ENCODE measurements at places on chromosomes 4 and X.

- DNase-seq, result no peak
Observed at GRCh38 chrX:13374364-13374763, 54.5 kb upstream of the ATXN3L start.

DNA sequence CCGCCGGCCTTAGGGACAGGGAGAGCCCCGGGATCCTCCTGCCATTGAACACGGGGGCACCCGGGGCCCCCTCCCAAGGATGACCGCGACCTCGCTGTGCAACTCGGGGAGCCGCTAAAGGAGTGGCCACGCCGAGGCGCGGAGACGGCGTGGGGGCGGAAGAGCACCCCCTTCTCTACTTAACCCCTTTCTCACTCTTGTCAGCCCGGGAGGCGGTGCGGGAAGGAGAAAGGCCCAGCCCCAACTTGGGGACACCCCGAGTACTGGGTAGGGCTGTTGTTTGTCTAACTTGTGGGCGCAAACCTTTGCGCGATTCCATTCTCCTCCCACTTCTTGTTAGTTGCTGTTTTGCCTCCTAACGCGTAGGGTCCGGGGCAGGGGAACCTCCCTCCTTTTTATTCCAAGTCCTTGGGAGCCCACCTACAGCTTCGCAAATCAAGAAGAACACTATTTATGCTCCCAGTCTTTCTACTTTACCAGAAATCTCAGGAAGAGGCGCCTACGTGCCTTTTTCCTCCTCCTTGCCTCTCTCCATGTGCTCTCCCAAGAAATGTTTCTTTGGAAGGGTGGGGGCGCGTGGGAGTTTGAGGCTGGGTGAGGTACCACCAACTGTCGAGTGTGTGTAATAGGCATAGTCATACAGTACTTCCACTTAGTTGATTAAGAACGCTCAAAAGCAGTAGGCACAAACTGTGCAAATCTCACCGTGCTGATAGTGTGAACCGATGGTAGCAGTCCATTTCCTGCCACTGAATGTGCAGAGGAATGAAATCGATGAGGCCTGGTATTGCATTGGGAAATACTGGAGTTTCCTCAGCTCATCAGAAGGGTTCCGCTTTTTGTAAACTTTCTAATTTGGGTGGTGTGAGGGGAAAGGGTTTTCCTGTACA lies 813 bp downstream of the DIAPH2 start:
- no peak for DNase-seq

DNA sequence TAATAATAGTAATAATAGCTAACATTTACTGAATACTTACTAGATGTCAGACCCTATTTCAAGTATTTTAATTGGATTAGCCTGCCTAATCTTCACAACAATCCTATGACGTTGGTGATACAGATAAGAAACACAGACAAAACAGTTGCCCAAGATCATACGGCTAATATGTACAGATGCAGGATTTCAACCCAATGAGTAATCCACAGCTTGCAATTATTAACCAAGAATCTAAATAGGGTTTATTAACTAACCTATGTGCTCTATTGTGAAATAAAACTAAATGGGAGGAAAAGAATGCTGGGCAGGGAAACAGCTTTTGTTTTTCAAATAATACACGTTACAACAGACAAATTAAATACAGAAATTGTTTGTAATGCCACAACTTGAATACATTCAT lies 23.4 kb downstream of the FBXO8 start:
- no peak for DNase-seq

DNA sequence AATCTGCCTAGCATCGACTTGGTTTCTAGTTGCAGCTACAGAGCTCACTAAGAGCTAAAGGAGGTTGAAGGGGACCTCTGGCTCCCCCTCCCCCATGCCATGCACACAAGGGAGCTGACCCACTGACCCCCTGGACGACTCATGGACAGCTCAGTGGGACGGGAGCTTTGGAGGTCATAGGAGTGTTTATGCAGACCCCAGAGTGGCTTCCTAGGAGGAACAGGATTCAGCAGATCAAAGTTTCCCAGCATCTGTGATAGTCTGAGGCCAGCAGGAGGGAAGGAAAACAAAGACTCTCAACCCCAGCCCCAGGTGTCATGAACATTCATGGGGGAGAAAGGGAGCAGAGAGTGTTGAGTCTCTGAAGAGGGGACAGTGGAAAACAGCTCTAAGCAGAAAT lies 104.4 kb downstream of the ARSF start:
- DNase-seq, result no peak

DNA sequence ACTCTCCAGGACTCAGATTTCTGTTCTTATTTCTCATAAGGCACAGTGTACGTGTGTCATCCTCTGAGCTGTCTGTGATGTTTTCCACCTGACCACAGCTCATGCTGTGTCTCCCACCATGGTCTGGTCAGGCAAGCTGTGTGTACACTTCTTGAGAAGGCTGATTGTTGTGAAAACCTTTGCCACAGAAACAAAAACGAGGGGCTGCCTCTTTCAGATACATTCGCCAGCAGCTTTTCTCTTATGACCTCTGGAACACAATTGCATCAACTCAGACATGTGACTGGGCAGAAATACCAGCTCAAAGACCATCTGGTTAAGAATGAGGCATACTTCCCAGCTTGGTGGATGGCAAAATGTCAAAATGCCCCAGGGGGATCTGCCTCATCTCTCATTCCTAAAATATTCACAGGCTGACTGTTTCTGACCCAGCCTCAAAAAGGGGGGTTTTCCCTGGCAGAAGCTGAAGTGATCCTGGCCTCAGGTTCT lies 46.1 kb downstream of the PGRMC2 start:
- no peak for DNase-seq

- DNase-seq, result no peak
Observed at GRCh38 chr4:7650606-7651385, 216.1 kb upstream of the PSAPL1 start.

GRCh38 chrX:45628041-45628440 lies 427.4 kb upstream of the DIPK2B start:
- no peak for DNase-seq

GRCh38 chr4:159242427-159242826 lies 139.5 kb downstream of the RAPGEF2 start:
- no peak for DNase-seq

GRCh38 chrX:69424161-69424560 lies 80.0 kb upstream of the NALF2 start:
- no peak for DNase-seq

DNA sequence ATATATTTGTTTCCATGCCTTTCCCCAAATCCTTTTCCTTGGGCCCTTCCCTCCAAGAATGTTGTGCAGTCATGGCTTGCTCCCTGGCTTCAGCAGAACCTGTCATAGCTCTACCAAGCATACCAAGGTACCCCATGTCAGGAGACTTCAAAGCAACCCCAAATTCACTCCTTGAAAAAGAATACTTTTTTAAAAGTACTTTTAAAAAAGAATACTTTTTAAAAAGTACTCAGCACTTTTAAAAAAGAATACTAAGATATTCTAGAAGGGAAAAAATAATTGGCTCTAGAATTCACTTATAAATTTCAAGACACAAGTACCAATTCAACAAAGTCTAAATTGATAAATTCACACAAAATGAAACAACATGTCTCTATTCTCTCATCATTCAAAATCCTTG lies 76.0 kb downstream of the NR3C2 start:
- no peak for DNase-seq

DNA sequence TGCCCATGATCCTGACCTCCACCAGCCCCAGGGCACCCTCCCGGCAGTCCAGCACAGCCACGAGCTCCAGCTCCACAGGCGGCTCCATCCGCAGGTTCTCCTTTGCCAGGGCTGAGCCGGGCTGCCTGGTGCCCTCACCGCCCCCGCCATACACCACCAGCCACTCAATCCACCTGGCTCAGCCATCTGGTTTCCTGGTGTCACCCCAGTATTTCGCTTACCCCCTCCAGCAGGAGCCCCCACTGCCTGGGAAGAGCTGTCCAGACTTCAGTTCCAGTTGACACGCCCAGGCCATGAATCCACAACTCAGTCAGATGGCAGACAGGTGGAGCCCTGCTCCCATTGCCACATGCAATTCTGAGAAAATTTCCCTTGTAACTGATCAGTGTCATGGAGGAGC lies 3.9 kb downstream of the SHISA3 start:
- DNase-seq, result no peak

- no peak for DNase-seq
Observed at GRCh38 chr4:135277980-135278315, 1076.4 kb upstream of the PABPC4L start.

DNA sequence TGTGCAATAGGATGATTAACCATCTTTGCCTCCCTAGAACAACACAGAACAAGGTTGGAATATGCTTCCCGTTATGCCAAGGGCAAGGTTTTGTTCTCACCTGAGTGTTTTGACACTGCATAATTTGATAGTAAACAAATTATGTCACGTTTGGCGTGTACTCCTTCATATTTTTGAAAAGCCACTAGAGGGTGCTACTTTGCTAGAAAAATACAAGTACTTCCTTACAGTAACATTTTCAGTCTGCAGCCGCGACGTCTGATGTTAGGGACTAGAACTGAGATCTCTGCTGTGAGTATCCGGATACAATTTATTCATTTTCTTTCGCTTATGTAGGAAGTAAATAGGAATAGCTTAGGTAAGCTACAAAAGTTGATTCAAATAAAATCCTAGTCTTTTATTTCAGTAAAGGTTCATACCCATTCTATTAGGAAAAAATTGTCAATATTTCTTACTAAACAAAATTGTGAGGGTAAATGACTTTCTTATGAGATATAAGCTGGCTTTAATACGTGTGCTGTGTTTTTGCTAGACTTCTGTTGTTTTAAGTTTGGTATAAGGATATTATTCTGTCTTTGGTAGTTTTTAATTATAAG lies 181.1 kb upstream of the WDFY3 start:
- DNase-seq, result no peak

DNA sequence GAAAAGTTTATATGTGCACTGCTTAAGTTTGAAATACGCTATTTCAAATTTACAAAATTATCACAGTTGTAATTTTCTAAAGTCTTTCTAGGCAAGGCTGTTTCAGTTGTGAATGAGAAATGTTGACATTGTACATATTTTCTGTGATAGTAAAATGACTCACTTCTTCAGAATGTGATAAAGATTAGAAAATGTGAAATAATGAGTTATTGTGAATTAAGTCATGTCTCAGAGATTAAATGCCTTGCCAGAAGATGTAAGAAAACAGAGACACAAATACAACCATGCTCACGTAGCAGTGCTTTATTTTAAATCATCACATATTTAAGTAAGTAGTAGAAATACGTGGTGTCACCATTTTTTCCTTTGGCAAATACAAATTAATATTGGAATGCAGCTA lies 768 bp downstream of the CLCN4 start:
- DNase-seq, result no peak

- no peak for DNase-seq
Observed at GRCh38 chr4:6390356-6390755, 82.1 kb downstream of the PPP2R2C start.

- peak; percentile 29 for DNase-seq
Observed at GRCh38 chrX:107775734-107776511, at the start of gene TSC22D3. Gene TSC22D3, minus strand, starts transcription at chrX:107775787. Its CDS starts 368 bp downstream, at chrX:107775419.

Data from D721Med (cell line).